NK-92 treated with Interleukin-12 subunit alpha and Interleukin-12 subunit beta, amount 100 ng/mL, for 24 hours (cell line): ENCODE measurements at places on chromosomes 4 and X.

DNA sequence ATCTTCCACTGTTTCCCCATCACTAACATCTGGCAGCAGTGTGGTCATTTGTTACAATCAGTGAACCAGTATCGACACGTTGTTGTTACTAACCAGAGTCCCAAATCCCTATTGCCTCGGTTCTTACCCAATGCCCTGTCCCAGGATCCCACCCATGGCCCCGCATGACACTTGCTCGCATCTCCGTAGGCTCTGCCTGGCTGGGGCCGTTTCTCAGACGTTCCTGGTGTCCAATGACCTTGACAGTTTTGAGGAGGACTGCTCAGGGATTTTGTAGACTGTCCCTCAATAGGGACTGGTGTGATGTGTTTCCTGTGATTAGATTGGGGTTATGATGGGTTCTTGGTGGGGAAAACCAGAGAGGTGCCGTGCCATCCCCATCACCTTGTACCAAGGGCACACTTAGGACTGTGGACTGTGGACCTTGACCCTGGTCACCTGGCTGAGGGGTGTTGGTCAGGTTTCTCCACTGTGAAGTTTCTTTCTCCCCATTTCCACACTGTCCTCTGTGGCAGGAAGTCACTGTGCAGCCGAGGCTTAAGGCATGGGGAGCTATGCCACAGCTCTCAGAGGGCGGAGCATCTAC lies 108.4 kb downstream of the ADRA2C start:
- DNase-seq = no peak

DNA sequence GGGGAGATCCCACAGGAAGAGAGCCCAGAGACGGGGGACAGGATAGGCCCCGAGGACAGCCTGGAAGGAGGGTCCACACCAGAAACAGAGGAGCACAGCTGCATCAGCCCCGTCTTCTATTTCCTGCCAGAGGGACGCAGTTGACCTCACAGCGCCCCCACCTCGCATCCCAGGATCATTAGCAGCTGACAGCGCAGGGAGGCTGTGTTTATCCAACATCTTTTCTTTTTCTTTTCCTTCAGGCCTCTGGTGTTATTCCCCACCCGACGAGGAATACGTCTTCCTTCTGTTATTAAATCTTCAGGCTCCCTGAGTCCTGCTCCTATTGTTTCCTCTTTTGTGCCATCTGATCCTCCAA lies 75.4 kb downstream of the DCHS2 start:
- DNase-seq = no peak

DNA sequence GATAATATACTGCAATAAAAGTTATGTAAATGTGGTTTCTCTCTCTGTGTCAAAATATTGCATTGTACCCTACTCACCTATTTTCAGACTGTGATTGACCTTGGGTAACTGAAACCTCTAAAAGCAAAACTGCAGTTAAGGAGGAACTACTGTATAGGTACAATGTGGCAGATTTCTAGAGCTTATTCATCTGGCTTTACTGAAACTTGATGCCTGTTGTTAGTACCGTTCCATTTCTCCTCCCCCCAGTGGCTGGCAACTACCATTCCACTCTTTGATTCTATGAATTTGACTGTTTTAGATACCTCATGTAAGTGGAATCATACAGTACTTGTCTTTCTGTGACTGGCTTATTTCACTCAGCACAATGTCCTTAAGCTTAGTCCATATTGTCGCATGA lies 61.9 kb downstream of the HOPX start:
- no peak for DNase-seq

DNA sequence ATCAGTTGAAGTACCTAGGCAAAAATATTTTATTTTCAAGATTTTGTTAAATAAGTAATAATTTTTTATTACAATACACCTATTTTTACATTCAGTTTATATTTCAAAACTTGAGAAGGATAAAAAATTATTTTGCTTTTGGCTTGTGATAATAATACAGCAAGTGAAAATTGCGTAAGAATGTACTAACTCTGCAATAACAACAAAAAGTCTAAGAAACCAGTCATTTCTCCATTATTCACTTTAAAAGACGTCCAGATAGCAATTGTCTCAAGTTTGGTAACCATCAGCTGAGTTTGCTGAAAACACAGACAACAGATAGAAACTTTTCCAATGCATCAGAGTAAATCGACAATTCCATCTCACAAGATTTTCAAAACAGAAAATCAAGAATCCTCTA lies 12.1 kb downstream of the CXCL8 start:
- no peak for DNase-seq

DNA sequence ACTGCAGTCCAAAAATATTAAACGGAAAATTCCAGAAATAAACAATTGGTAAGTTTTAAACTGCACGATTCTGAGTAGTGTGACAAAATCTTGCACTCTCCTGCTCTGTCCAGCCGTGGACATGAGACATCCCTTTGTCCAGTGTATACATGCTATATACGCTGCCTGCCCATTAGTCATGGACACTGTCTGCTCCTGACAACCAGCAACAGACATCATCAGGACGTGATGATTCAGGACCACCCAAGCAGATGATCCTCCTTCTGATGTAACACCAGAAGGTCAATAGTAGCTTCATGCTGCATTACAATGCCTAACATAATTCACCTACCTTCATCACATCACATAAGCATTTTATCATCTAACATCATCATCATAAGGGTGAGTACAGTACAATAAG lies 36.3 kb downstream of the ATRX start:
- no peak for DNase-seq

DNA sequence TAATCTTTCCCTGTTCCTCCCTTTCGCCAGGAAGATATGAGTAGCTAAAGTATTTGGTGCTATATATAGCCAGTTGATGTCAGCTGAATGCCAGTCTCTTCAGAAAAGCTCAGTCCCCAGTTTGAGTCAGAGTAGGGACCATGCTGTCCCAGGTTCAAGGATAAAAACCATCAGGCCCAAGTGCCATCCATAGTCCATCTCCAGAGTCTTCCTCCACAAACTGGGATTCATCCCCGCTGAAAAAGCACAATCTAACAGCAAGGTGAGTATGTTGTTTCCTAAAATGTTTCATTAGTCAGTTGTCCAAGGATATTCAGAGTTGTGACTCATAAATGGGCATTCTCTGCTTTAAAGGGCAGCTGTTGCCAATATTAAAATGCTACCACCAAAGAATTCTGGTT lies at the start of gene MYOZ2:
TSS of gene MYOZ2 (plus strand) at position 112 of the 401 bp plus-strand sequence. CDS start 694 bp downstream, outside the sequence.
- DNase-seq = no peak

DNA sequence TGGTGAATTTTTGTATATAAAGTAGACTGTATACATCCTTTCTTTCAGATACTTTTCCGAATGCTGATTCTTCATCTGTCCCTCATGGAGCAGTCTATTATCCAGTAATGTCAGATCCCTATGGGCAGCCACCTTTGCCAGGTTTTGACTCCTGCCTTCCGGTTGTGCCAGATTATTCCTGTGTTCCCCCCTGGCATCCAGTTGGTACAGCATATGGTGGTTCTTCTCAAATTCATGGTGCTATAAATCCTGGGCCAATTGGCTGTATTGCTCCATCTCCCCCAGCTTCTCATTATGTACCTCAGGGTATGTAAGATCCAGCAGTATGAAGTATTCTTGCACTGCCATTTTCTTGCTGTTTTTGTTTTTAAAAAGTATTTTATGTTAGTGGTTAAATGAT lies 78.7 kb downstream of the ALG13 start:
- no peak for DNase-seq

GRCh38 chr4:70564033-70564432 lies 28.0 kb upstream of the AMBN start:
- no peak for DNase-seq

- DNase-seq = no peak
These were observed 12.4 kb downstream of the PPID start for GRCh38 chr4:158710814-158711213.

DNA sequence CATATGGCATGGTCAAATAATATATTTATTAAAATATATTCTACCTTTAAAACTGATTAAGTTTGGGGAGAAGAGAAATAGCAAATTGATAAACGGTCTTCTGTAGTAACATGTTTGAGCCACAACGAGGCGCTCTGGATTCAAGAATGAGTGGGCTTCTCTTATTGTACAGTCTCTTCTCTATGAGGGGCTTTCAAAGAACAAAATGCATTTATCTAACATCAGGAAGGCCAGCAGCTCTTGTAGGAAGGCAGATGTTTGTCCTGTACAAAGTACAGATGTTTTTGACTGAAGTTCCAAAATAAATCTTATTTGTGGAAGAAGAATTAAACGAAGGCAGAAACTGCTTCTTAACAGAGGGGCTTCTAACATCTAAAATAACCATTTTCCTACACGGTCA lies 153.6 kb downstream of the RASL11B start:
- no peak for DNase-seq

DNA sequence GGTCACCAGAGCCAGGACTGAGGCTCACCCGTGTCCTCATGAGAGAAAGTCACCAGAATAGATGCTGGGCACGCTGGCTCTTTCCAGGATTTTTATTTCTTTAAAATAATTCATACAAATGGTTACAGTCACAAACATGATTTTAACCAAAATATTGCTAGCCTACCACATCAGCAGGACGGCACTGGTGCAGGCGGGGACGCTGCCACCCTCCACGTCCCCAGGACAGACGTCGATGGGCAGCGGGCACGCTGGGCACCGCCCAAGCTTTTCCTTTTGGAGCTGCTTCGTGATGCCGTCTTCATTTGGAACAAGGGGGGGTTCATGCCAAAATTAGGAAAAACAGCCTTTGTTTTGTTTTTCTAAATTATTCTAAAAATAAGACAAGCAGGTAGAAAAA lies 37.6 kb downstream of the CTBP1 start:
- DNase-seq = no peak

GRCh38 chr4:71294301-71294700 lies 44.5 kb upstream of the SLC4A4 start:
- no peak for DNase-seq

DNA sequence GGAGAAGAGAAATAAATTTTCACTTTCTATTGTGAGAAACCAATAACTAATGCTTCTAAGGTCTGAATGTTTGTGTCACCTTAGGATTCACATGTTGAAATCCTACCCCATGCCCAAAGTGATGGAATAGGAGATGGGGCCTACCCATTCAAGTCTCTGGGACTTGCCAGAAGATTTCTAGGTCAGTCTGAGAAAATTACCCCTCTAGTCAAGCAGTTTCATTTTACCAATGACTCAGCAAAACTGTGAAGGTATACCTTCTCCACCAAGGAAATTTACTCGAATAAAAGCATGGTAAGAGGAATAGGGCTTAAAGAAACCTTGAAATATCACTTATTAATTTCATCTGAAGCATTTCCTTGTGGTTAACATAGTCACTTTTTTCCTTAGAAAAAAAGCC lies 23.5 kb upstream of the PAPSS1 start:
- DNase-seq = no peak

- DNase-seq = no peak
These were observed 603.7 kb downstream of the GRXCR1 start for GRCh38 chr4:43496188-43496587.

DNA sequence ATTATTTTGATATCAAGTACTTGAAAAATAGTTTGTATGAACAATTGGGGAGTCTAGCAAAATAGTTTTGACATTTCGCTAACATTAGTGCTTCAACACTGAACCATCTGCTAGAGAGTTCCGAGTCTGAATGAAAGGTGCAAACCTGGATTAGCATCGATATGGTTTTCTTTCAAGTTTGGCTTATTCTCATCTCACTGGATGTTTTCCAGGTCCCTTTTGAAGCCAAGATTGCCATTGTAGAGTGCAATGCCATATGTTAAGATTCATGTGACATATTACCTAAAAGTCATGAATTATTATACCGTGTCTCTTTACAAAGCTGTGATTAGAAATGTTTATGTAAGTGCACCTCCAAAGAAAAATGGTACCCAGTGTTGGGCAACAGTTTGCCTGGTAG lies 36.8 kb upstream of the NAA11 start:
- DNase-seq = no peak

GRCh38 chr4:165393704-165394103 lies 14.9 kb downstream of the CPE start:
- no peak for DNase-seq

DNA sequence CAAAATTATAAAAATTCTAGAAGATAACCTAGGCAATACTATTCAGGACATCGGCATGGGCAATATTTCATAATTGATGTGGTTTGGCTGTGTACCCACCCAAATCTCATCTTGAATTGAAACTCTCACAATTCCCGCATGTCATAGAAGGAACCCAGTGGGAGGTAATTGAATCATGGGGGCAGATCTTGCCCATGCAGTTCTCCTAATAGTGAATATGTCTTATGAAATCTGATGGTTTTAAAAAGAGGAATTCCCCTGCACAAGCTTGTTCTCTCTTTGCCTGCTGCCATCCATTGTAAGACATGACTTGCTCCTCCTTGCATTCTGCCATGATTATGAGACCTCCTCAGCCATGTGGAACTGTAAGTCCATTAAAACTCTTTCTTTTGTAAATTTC lies 77.7 kb downstream of the DDX60 start:
- DNase-seq = no peak

GRCh38 chr4:87985097-87985886 lies 9.8 kb downstream of the SPP1 start:
- no peak for DNase-seq

DNA sequence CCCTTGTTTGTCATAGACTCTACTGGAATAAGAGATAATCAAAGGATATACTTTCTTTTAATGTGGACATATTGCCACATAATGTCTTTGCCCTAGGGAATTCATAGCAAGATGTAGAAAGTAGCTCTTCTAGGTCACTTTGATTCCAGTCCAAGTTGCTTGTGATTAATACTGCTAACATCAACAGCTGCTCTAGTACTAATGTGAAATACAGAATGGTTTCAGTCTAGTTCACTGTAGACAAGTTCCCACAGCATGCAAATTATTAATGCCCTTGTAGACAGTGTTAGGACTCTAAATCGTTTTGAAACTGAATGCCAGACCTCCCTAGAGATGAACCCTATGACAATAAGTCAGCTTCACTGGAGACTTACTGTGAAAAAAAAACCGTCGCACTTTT lies 494.6 kb upstream of the ATOH1 start:
- DNase-seq = no peak

- no peak for DNase-seq
These were observed 921 bp upstream of the SETD7 start for GRCh38 chr4:139556724-139557555.

GRCh38 chrX:33045882-33046281 lies 165.5 kb downstream of the DMD start:
- no peak for DNase-seq

- DNase-seq = no peak
These were observed 84.6 kb downstream of the THOC2 start for GRCh38 chrX:123648028-123648810.

GRCh38 chr4:110371016-110371770 lies 104.8 kb upstream of the ENPEP start:
- no peak for DNase-seq

- DNase-seq = no peak
These were observed 54.5 kb downstream of the LDB2 start for GRCh38 chr4:16843831-16844508.

- DNase-seq = no peak
These were observed 48.9 kb downstream of the TBC1D9 start for GRCh38 chr4:140707325-140707724.

DNA sequence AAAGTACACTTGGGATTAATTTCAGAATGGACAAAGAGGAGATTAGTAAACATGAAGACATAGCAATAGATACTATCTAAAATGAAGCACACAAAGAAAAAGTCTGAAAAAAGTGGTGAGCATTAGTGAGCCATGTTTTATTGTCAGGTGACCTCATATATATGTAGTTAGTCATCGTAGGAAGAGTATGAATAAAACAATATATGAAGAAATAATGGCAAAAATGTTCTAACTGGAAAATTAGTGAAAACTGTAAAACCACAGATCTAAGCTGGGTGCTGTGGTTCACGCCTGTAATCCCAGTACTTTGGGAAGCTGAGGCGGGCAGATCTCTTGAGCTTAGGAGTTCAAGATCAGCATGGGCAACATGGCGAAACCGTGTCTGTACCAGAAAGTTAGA lies 67.9 kb downstream of the RBPJ start:
- no peak for DNase-seq
